ENCODE measurements at places on chromosomes 4 and X.

- DNase-seq = no peak
Observed at GRCh38 chrX:10199212-10199611, 42.4 kb downstream of the CLCN4 start.

GRCh38 chr4:187270154-187270553 lies 546.5 kb upstream of the FAT1 start:
- DNase-seq = no peak

- DNase-seq = no peak
Observed at GRCh38 chr4:118308306-118309030, 44.3 kb downstream of the PRSS12 start.

GRCh38 chr4:106493086-106493485 lies 124.5 kb upstream of the GIMD1 start:
- DNase-seq = no peak

GRCh38 chr4:20764366-20764992 lies 64.2 kb downstream of the PACRGL start:
- DNase-seq = no peak

- DNase-seq = no peak
Observed at GRCh38 chrX:67720344-67720743, 176.5 kb downstream of the AR start.

- DNase-seq = no peak
Observed at GRCh38 chr4:183286590-183287308, 33.3 kb downstream of the CLDN22 start.

- DNase-seq = no peak
Observed at GRCh38 chrX:21661316-21661715, 3.2 kb upstream of the KLHL34 start.

DNA sequence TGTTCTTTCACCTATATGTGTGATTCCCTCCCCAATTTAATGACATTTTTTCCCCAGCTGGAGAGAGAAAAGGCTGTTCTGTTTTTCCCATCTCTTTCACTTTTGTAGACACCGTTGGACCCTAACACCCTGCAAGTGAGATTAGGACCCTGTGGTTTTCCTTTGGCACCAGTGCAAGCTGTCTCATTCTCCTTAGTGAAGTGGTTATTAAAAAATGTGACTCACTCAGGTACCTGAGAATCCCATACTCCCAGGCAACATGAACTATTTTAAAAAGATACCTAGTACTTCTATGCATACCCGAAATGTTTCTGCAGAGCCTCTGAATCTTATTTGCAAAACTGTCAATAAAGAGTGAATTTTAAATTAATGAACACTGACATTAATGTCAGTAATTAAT lies 175.7 kb upstream of the TBC1D9 start:
- no peak for DNase-seq

GRCh38 chr4:173522951-173523395 lies 7.1 kb downstream of the HAND2 start:
- DNase-seq = no peak

DNA sequence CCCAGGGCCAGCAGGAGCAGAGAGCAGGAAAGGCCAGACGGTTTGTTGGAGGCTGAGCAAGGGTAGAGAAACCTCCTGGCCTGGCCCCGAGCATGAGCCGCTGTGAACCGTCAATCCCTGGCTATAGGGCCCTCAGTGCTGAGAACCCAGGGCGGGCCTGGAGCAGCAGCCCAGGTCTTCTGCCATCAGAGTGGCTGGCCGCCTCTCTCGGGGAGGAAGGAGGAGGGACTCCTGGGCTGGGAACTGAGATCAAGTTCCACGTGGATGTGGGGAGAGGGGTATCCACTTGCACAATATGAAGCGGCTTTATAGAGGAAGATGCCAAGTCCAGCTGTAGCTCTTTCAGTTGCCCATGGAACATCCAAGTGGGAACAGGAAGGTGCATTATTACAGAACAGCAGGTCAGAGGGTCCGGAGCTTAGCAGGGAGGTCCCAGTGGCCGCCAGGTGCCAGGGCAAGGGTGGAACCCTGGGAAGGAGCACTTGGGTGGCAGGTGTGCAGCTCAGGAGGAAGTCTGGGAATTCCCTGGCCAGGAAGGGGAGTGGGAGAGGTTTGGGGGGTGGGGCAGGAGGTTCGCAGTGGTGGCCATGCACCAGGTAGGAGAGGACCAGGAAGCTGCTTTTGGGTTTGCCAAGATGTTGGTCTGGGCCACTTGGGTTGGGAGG lies 31.7 kb upstream of the CRMP1 start:
- DNase-seq = no peak

GRCh38 chr4:148376151-148376550 lies 66.1 kb downstream of the NR3C2 start:
- no peak for DNase-seq

- DNase-seq = no peak
Observed at GRCh38 chrX:15146515-15146914, 123.4 kb downstream of the ASB9 start.

GRCh38 chrX:24990535-24990934 lies 25.2 kb downstream of the ARX start:
- no peak for DNase-seq

All from activated CD4-positive, alpha-beta T cell treated with anti-CD3 and anti-CD28 coated beads for 1 hour (primary cell).